Astrocyte (in vitro differentiated cells and primary cell): ENCODE measurements at places on chromosomes 11 and 22.
A peak's percentile ranks its signal among the peaks of the same experiment; 100 is the strongest.

DNA sequence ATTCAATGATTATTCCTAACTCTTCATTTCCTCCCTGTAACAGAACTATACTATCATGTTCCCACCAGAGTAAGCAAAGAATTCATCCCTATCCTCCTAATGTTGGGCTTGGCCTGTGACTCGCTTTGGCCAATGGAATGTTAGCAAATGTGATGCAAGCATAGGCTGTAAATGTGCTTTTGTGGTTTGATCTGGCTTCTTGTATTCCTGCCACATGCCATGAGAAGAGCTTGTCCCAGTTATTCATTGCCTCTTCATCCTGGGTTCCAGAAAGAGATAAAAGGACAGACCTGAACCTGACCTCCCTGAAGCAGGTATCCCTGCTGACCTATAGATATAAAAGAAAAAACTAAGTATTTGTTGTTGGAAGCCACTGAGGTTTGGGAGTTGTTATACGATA lies 51.0 kb downstream of the SYTL2 start:
- peak; percentile 83 for DNase-seq

DNA sequence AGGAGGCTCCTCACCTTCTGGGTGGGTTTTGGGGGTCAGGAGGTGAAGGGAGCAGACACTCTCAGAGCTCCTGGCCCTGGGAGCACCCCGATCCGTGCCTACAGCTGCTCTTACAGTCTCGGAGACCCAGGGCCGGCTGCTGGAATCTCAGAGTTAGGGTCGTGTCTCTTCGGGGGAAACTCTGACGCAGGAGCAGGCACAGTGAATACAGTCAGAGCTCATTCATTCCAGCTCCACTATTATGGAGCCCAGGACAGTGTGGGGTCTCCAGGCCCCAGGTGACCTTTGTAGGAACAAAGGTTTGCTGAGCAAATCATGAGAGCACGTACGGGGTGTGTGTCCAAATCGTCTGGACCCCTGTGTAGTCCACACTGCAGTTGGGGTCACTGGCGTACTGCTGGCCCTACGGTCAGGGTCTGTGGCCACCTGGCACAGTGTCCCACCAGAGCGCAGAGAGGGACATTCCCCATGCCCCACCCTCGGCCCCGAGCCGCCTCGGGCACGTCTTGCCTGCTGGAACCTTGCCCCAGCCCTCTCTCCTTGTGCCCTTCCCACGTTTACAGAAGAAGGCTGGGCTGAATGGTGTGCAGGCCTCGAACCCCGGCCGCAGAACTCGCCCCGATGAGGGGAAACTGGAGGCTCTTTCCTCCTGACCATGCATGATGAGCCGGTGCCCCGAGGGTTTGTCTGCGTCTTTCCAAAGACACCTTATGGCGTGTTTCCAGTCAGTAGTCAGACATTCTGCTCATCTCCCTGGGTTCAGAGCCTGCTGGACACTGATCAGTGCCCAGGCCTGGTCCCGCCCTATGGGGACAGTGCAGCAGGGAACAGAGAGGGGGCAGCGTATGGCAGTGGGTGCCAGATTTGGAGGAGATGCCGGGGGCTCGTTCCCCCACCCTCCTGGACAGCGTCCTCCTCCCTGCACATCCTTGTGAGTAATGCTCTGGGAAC lies 1166.6 kb downstream of the BRD1 start:
- no peak for DNase-seq

DNA sequence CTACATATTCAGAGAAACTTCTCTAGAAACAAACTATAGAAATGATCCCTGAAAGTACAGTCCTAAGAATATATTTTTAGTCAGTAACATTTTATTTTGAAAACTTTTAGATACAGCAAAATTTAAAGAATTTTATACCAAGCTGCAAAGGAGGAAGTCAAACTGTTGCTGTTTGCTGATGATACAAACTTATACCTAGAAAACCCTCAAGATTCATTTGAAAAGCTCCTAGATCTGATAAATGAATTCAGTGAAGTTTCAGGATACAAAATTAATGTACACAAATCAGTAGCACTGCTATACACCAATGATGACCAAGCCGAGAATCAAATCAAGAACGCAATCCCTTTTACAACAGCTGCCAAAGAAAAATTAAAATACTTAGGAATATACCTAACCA lies 10.1 kb downstream of the ZBTB44 start:
- DNase-seq, result no peak

DNA sequence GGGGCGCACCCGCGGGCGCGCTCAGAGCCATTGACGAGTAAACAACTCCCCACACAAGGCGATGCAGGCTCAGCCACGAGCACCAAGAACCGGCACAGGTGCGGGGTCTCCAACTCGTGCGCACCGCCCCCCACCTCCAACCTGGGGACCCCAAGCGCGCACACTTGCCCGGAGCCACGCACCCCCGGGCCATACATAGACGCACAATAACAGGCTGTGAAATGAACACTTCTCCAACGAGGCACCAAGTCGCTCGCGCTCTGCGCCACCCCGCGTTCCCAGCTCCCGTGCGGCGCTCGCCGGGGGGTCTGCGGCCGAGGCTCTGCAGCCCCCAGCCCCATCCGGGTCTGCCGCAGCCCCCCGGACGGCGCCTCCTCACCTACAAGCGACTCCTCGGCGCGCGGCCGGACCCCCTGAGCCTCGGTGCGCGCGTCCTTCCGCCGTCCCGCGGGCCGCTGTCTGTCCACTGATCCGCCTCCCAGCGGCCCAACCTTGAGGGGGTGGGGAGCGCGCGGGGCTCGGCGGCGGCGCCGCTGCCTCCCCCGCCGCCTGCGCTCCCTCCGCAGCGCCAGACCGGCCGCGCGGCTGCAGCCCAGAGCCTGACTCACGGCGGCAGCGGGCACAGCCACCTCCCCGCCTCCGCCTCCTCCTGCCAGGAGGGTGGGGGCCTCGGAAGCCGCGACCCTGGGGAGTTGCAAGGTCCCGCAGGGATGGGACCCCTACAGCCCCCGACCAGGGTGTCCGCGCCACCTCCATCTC lies 1.6 kb downstream of the IFITM10 start:
- DNase-seq, result no peak

DNA sequence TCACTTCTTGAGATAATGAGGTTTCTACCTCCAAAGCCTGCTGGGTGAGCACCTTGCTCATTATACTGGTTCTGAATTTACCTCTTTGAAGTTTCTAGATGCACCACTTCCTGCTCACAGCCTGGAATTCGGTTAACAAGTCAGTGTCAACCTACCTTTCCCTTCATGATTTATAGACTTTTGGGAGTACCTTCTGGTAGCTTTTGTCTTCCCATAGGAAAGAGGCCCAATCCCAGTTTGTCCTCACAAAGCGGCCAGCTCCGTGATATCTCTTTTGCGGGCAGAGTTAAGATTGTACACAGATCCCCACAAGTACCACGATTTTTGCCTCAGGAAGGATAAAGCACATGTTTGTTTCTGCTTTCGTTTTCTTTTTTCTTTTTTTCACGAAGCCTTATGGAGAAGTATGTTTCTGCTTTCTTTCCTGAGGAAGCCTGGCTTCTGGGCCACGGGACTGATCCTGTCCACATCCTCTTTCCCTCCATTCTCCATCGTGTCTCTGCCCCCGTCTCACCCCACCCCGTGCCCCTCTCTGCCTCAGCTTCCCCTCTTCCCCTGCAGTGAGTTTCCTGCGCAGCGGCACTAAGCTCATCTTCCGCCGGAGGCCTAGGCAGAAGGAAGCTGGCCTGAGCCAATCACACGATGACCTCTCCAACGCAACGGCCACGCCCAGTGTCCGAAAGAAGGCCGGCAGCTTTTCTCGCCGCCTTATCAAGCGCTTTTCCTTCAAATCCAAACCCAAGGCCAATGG lies 5.7 kb upstream of the HINFP start:
- no peak for DNase-seq

DNA sequence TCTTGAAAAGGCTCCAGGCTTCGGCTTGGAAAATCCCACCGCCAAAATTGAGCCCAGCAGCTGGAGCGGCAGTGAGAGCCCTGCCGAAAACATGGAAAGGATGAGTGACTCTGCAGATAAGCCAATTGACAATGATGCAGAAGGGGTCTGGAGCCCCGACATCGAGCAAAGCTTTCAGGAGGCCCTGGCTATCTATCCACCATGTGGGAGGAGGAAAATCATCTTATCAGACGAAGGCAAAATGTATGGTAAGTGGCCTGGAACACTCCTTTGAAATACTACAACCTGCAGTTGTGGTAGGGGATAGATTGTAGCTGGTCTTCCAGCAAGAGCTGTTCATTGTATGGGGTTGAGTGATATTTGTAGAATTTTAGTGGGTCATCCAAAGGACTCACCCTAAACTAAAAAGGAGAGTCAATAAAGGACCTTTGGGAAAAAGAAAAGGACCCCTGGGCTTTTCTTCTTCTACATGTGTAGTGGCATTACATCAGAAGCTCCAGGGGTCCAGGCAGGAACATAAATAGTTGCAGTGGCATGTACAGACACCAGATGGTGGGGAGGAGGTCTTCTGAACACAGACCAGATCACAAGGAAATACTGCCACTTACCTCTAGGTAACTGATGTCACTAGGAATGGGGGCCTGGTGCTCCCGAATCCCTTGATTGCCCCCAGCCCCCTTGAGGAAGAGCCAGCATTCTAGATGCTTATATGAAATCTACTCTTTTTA lies 90.1 kb downstream of the TEAD1 start:
- DNase-seq, result no peak

- DNase-seq, result peak; percentile 61
Measured at GRCh38 chr11:36412781-36413383, 97.2 kb downstream of the TRAF6 start.

DNA sequence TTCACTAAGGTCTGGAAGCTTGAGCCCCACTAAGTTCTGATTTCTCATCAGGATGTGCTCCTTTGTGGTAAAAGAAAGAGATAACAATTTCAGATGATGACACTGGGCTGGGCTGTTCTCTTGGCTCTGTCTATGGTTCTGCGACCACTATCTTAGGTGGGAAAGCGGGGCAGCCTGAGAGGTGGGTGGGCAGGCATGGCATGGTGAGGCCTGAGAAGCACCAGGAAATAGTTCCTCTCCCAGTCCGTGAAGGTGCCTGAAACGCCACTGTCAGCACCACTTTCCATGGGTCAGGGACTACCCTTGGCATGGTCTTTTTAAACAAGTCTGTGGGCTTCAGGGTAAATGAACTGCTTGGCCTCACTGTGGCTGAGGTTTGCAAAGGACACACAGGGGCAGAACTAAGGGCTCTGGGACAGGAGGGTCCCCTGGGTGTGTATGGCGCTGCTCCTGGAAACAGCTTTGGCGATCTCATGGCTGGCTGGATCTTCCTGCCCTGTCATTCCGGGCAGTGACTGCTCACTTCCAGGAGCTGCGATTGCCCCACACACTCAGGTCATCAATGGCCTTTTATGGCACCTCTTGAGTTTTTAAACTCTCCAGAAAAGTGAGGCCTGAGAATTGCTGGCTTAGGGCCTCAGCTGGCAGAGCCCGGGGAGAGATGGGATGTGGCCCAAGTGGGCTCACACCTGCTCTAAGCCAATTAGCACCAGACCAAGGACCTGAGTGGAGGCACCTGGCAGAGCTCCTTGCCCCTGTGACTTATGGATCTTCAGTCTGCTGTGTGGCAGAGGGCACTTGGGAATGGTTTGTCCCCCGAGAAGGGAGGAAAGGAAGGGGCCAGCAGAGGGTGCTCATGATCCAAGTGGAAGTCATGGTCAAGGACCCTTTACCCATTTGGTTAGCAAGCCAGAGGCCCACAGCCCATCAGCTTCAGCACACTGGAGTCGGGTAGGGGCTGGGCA lies 55.6 kb upstream of the LYVE1 start:
- DNase-seq, result no peak

GRCh38 chr22:28023774-28024173 lies 104.7 kb upstream of the PITPNB start:
- no peak for DNase-seq

DNA sequence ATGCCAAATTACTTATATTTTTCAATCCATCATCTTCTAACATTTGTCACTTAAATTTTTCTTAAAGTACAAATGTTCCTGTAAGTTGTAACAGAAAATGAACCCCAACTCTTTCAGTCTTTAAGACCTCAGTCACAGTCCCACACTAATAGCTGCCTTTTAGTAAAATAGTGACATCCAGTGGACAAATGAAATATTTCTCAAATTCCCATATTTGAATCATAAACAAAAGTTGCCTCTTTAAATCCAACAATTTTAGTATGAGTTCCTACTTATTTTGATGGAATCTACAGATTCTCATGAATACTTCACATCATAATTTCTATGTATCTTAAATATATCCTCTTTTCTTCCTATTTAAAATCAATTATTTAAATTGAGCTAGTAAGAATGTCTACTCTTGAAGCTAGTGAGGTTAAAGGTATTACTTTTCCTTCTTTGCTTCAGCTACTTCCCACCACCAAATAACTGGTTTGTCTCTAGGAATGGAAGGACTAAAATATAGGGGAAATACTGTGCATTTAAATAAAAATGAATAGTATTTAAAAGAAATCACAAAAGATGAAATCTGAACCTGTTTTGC lies 9.2 kb downstream of the LIN7C start:
- DNase-seq, result peak; percentile 18

GRCh38 chr11:103903621-103904323 lies 132.7 kb upstream of the DDI1 start:
- no peak for DNase-seq

DNA sequence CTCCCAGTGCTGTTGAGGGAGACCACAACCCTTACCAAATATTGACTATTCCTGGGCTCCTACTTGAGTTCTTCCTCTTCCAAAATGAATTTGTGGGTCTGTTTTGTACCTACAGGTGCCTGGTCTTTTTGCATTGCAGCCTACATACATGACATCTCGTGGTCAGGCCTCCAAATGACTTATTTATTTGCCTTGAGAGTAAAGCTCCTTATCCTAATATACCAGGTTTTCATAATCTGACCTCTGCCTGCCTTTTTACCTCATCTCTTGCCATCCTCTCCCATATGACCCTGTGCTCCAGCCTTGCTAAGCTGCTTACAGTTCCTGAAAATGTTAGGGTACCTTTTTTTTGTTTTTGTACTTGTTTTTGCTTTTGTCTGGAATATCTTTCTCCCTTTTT lies 130.4 kb downstream of the UVRAG start:
- DNase-seq, result no peak
